ENCODE measurements at places on chromosomes 12 and 14.

- DNase-seq = no peak
These were observed 184.7 kb downstream of the TSPAN9 start for GRCh38 chr12:3261782-3262359.

- DNase-seq = no peak
These were observed 51.2 kb upstream of the CAPRIN2 start for GRCh38 chr12:30805959-30806358.

- no peak for DNase-seq
These were observed 49.1 kb downstream of the TMX1 start for GRCh38 chr14:51289169-51289568.

- DNase-seq = no peak
These were observed 124.3 kb downstream of the FOXN3 start for GRCh38 chr14:89292579-89293313.

DNA sequence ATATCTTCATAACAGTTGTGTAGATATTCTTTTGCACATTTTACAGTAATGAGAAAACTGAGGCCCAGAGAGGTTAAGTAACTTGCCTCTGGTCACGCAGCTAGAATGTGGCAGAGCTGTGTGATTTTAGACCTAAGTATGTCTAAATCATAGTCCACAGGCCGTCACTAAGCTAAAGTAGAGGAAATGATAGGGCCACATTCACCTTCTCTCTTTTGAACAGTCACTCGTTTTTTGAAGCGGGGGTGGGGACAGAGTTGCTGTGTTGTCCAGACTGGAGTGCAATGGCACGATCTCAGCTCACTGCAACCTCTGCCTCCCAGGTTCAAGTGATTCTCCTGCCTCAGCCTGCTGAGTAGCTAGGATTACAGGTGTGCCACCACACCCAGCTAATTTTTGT, 68.5 kb downstream of the RASSF3 start:
- DNase-seq = no peak

DNA sequence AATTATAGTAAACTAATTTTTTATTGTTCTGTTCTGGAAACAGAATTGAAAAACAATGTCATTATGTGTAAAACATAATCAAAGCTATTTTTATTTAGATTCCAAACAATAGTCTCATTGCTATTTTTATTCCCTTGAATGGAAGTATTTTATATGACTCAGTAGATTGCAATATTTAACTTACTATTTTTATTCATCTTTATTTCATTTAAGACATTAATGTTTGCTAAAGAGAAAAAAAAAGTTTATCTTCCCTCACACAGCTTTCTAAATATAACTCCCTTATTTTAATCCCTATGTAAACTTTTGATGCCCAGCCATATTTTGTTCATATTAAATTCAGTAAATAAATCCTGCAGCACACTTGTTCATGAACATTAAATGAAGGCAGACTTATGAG, 622.4 kb downstream of the SLC6A15 start:
- no peak for DNase-seq

Measured in NCI-H1105 (cell line).